ENCODE measurements at places on chromosomes 5 and 9. TPM values are rescaled to one million over a fixed set of nuclear protein-coding genes. Genes with fewer than 3 reads are reported as not detected.
A peak's percentile ranks its signal among the peaks of the same experiment; 100 is the strongest.

FOXD4L4 gene
- 0.14 TPM for total RNA-seq

TMEM252 gene
- total RNA-seq, result not detected

DNA sequence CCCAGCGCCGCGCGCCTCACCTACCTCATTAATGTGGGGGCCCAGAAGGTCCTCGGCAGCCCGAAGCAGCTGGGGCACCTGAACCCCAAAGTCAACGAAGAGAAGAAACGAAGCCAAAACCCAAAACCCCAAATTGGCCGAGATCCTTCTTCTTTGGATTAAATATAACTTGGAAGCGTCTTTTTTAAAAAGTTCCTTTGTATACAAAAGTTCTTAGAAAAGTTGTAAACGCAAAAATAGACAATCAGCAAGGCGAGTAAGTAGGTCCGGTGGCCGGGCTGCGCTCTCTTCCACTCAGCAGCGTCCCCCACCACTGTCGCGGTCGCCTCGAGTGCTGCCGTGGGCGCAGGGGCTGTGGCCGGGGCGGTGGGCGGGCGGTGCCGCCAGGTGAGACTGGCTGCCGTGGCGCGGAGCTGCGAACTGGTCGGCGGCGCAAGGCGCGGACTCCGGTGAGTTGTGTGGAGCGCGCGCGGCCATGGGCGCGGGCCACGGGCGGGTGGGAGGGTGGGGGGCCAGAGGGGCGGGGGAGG, 360 bp downstream of the KLF4 start:
- DNase-seq, result no peak

UNC5A gene
- total RNA-seq, result 10.2 TPM

DNA sequence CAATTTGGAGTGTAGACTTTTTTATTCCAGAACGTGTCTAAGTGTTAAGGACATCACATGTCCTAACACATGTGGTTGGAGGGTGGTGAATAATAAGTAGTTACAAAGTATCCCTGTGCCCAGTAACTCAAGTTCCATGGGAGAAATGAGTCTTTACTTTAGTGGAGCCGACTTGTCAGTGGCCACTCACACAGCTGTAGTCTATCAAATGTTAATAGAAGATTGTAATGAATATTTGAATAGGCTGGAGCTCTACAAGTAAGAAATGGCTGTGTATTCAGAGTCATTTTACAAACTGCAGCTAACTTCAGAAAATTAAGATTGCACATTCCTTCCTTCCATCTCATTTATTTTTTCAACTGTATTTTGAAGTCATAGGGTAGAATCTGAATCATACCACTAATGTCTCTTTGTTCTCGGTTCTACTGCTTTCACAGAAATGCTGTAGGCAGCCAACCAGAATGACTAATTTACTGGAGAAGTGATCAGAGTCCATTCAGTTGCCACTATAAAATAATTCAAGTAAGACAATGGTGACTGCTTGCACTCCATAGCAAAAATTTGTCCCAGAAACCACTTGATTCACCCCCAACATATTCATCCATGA, 394.8 kb downstream of the NR2F1-AS1 start:
- no peak for DNase-seq

- no peak for DNase-seq
Measured at GRCh38 chr5:58444805-58445204, 15.1 kb downstream of the PLK2 start.

- no peak for DNase-seq
Measured at GRCh38 chr5:172082180-172082579, 75.7 kb upstream of the FBXW11 start.

DNA sequence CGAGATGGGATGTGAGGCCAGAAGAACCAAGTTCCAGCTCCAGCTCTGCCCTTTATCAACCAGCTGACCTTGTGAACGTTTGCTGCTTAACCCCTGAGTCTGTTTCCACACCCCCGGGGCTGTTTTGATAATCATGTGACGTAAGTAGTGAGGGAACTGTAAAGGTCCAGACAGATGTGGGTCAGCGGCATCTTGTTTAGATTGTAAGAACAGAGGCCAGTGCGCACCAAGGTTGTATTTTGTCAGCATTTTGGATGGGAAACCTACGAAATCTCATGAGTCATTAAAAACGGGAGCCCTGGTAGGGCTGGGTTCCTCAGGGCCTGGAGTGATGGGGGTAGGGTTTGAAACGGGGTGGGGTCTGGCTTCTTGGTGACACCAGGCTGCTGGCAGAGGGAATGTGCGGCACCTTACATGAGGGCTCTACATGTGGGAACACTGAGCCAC, 13.8 kb upstream of the COL15A1 start:
- DNase-seq, result no peak

- DNase-seq, result no peak
Measured at GRCh38 chr5:943201-943917, 50.7 kb downstream of the TRIP13 start.

FAM221B gene
- total RNA-seq, result not detected

OTP gene
- total RNA-seq, result not detected

DNA sequence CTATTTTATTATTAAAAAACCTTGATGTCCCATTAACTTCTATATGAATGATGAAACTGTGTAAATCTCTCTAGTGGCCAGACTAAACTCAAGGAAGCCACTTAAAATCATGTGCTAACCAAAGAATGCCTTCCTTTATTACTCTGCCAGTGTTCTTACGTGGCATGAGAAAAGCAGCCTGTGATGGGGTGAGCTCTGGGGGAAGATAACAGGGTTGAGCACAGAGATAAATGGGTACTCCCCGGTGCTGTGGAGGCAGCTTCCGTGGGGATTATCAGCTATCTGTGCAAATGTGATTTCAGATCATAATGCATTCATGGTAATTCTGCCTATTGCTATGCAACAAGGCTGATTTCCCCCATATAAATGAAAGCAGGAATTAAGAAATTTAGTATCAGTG, 181.3 kb downstream of the CAVIN4 start:
- no peak for DNase-seq

DNA sequence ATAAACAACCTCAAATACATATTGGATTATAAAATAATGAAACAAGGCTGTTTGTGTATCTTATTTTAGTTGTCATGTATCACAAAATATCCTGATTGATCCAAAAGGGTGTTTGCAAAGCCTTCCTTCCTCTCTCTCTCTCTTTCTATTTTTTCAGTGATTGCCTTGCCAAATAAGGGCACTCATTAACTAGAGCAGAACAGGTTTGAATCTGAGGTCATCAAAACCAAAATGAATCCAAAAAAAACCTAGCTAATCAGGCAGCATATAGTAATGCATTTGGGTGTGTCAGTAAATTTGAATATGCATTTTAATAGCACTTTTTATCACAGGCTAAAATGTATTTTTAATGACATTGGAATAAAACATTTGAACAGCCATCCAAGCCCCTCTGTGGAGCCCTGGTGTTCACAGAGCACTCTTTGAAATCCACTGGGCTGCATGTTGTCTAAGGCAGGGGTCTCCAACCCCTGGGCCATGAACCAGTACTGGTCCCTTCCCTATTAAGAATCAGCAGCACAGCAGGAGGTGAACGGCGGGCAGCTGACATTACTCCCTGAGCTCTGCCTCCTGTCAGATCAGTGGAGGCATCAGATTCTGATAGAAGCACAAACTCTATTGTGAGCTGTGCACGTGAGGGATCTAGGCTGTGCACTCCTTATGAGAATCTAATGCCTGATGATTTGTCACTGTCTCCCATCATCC, 171.8 kb upstream of the RAI14 start:
- no peak for DNase-seq

- no peak for DNase-seq
Measured at GRCh38 chr9:86096386-86096785, 3.0 kb downstream of the GOLM1 start.

DNA sequence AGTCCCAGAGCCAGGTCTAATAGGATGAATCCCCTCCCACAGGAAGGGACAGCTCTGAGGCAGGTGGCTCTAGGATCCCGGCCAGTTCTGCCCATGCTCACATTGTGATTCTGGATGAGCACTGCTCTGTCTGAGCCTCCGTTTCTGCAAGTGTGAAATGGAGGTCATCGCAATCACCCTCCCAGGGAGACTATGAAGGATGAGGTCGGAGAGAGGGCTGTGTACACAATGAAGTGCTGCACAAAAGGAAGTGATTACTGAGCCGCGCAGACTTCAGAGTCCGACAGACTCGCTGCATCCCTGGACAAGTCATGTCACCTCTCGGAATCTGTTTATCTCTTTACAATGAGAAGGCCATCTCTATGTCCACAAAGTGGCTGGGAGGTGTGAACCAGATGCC, 21.7 kb downstream of the LHX6 start:
- DNase-seq, result no peak

DNA sequence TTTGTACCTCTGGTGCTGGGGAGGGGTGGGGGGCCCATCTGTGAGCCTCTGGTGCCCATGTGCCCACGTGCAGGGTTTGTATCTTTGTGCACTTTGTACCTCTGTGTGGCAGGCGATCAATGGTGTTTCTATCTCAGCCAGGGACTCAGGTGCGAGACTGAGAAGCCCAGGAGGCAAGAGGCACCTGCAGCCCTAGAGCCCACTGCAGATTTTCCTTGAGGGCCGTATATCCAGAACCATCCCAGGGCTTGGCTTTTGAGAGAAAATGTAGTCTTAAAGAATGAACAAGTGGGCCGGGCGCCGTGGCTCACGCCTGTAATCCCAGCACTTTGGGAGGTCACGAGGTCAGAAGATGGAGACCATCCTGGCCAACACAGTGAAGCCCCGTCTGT, 52.2 kb upstream of the KCNMB1 start:
- no peak for DNase-seq

DNA sequence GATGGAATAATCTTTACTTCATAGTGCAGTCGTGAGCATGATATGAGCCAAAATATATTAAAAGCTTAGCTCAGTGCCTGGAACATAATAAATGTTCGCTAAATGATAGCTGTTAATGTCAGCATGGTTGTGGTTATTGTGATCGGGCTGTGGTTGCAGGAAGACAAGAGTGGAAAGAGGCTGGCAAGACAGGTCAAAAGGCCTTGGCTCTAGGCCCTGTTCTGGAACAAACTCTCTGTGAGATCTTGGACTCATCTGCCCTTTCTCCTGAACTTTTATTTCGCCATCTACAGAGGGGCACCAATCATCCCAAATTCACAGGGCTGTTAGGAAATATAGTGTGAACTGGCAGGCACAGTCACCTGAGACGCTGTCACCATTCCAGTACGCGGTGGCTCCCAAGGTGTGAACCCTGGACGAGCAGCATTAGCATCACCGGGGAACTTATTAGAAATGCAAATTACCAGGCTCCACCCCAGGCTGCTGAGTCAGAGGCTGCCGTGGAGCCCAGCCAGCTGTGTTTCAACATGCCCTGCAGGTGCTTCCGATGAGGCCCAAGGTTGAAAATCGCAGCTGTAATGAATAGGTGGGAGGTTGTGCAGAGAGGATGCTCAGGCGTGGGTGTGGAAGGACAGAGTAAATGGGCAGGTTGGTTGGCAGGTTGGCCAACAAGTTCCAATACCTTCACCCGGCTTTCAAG, 50.2 kb upstream of the SAP30L start:
- peak; percentile 67 for DNase-seq

DNA sequence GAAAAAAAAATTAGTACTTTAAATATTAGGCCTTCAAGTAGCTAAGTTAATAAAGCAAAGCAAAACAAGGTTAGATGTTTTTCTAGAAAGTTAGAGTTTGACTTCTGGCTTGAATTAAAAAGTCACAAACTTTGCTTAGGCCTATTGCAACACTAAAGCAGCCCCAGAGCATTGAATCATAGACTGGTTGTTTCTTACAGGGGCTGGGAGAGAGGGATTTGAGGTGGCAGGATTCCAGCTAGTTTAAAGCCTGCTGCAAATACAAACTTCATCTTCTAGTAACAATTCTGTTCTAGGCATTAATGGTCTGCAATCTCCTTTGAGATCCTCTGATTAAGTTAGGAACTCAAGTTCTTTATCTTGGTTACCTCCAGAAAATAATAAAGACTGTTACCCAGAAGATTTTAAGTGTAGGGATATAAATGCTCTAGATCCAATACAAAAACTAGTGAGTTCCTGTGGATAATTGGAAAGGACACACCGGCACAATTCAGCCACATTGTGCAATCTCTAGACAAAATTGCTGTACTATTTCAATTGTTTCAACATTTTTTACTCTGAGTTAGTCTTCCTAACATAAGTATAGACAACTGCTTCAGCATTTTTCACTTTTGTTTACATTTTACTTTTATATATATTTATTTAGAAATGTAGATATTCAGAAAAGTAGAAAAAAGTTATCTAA, 12.6 kb downstream of the OR13C5 start:
- DNase-seq, result no peak

DNA sequence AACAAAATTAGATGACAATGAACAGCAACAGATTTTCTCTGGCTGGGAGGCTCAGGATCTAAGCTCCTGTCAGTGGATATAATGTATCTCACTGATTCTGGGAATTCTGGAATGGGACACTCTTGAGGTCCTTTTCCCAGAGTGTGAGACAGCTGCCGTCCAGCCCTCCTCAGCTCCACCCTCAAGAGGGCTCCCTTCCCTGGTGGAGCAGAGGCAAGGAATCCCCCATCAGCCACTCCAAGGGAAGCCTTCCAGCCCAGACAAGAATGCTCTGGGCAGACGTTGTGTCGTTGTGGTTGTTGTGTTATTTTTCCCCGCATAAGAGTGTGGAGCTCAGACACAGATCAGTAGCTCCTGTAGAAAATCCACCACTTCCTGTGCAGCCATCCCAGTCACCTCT, 47.7 kb upstream of the ATP10B start:
- peak; percentile 32 for DNase-seq

SAXO1 gene
- total RNA-seq, result 0.02 TPM

SPARC gene
- 358 TPM for total RNA-seq

GRCh38 chr5:72445969-72446368, 61.2 kb downstream of the ZNF366 start:
- DNase-seq, result no peak

DMRT3 gene
- not detected for total RNA-seq

DNA sequence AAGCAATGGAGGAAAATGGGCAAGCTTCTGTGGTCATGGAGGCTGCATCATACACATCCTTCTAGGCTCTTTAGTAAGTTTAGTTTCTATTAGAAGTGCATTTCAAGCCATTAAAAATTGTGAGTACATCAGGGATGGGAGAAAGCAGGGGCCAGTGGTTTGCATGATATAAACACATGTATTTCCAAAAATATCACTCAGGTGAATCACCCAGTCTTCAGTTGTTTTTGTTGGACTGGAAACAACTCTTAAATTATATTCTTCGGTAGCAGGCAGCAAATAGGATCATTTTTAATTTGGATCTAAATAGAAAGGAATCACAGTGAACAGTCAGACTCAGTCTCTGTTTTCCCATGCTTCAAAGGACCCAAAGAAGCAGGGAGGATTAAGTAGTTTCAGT, 657.9 kb downstream of the TLR4 start:
- DNase-seq, result no peak

PCDHGA2 gene
- 0.66 TPM for total RNA-seq

RORB gene
- 8.7 TPM for total RNA-seq

SLC23A1 gene
- total RNA-seq, result not detected

DNA sequence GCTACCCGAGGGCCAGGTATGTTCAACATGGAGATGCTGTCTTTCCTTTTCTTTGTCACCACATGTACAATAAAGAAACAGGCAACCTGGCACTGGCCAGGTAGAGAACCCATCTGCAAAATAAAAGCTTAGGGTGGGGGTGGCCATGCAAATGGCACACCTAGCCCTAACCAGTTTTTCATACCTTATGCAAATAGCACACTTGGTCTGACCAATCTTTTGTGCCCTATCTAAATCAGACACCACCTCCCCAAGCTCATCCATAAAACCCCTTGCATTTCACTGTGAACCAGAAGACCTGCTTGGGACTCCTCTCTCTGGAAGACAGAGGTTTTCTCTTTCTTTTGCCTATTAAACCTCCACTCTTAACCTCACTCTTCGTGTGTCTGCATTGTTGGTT, 33.9 kb downstream of the JAKMIP2 start:
- no peak for DNase-seq

MARCOL gene
- total RNA-seq, result not detected
